ENCODE measurements at places on chromosomes 6 and 20. TPM values are rescaled to one million over a fixed set of nuclear protein-coding genes. Genes with fewer than 3 reads are reported as not detected.

- DNase-seq: no peak
Observed at GRCh38 chr6:150207931-150208570, 65.2 kb downstream of the PPP1R14C start.

DNA sequence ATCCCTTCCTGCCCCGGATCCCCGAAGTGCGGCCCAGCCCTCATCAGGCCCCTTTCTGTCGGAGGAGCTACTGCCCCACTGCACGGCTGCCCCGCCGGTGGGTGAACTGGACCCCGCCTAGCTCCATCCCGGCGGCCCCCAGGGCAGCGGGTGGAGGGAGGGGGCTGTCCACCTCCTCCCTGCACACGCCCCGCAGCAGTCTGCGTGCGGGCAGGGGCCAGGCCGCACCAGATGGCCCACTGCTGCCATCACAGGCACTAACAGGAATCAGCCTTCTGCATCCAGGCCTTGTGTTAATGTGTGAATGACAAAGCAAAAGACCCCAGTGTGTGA lies 54.9 kb upstream of the UNC93A start:
- no peak for DNase-seq

The ECT2L gene
- total RNA-seq: 0.13 TPM

DNA sequence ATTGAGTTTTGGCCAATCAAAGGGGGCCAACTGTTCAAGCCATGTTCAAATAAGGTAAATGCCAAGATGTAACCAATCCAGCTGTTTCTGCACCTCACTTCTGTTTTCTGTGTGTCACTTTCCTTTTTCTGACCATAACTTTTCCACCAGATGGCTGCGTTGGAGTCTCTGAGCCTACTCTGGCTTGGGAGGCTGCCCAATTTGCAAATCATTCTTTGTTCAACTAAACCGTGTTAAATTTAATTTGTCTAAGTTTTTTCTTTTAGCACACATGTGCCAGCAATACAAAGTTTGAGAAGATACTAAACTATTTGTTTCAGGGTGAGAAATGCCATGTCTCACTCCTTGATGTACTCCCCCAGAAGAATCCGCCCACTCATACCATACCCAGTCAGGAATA lies 52.1 kb downstream of the IYD start:
- no peak for DNase-seq

The MARCKS gene
- 31.6 TPM for total RNA-seq

The THEMIS gene
- total RNA-seq: 93.2 TPM

DNA sequence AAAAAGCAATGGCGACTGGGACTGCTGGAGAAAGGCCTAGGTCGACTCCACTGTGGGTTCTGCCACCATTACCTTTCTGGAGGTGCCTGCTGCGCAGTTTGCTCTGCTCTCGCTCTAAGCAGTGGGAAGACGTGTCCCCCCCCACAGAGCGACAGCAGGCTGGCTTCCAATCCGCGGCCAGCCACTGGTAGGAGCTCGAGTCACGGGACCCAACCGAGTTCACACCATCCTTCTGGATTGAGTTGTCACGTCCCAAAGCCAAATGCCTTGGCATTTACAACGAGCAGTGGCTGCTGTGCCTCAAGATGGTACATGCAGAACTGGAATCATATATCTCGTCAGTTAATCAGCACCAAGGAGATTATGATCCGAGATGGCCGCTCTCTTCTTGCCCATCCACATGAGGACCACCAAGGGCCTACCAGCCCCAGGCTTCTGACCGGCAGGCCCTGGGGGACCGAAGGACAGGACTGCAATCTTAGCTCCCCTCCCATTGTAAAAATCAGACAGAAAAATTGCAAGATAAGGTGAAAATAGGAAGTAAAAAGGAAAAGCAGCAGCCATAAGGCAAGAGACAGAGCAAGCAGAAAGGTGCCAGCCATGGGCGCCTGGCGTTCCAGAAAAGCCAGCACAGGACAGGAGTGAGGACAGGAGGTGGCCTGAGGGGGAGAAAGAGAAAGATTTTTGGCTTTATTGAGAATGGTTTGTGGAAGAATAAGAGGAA lies 74.4 kb downstream of the TRAM2 start:
- DNase-seq: no peak

The ARMC12 gene
- total RNA-seq: 1.3 TPM

DNA sequence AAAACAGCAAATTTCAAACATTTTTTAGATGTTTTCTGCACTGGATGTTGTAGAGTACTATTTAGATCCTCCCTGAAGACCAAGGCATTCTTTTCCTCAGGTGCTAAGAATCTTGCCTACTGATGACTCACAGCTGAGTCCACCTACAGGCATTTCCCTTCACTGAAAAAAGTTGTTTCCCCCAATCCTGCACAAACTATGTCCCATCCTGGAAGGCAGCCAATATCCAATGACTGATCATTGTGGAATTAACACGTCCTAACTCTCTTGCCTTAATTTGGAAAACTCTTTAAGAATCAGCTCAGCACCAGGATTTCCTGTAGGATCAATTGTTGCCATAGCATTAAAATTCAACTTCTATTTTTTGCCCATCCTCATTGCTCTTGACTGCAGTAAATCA lies 268.4 kb upstream of the IRAK1BP1 start:
- DNase-seq: no peak

DNA sequence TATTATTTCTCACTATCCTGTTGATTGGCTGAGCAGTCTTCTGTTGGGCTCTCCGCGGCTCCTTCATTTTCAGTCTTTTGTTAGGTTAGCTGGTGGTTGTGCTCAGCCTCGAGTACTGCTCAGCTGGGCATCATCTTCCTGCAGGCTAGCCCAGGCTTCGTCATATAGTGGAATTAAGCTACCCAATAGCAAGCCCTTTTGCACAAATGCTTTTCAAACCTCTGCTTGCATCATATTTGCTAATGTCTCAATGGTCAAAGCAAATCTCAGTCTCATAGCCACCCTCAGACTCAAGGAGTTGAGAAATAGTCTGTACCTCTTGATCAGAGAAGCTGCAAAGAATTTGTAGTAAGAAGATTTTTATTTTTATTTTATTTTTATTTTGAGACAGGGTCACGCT lies 23.7 kb downstream of the STX11 start:
- DNase-seq: no peak

The TTK gene
- total RNA-seq: 0.81 TPM

- DNase-seq: peak; percentile 92
Observed at GRCh38 chr20:49216991-49217578, 2.1 kb upstream of the DDX27 start.

DNA sequence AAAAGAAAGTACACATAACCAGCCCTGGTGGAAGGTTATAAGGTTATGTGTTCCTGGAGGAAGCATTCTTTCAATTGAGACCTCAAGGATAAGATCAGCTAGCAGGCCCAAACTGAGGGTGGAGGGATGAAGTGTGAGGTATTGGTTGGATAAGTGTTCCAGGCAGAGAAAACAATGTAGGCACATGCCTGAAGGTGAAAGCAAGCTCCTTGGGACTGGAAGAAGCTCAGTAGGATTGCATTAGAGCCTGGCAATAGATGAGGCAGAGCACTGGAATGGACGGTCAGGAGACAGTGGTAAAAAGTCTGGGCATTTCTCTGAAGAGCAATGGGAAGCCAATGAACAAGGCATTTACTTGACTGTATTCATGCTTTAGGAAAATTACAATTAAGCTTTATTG lies 89.9 kb upstream of the SHLD1 start:
- DNase-seq: no peak

GRCh38 chr20:64214952-64215351 lies 40.6 kb upstream of the PCMTD2 start:
- no peak for DNase-seq
